ENCODE measurements at places on chromosomes 7 and 10. TPM values are rescaled to one million over a fixed set of nuclear protein-coding genes. Genes with fewer than 3 reads are reported as not detected.

Gene PPP1R17
- total RNA-seq = not detected

Gene GCK
- 0.67 TPM for total RNA-seq

Gene NAT16
- total RNA-seq = not detected

DNA sequence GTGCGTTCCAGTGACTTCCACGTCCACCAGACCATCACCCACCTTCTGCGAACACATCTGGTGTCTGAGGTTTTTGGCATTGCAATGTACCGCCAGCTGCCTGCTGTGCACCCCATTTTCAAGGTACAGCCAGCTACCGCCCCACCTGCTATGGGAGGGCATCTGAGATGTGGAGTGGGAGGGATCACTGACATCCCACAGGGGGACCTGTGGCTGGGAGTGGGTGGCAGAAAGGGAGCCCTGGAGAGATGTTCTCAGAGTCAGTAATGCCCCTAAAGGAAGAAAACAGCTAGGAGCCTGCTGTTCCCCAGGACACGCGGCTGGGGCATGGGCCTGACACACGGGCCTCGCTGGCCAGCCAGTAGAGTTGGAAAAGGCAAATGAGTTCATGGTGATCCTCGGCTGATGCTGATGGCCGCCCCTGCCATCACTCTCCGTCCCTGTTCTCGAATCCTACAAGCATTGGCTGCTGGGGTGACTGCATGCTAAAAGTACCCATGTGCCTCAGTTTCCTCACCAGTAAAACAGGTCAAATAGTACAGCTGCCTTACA, 66.6 kb downstream of the ALOX5 start:
- no peak overlapping the region for H3K4me3 ChIP-seq
- DNase-seq = no peak

DNA sequence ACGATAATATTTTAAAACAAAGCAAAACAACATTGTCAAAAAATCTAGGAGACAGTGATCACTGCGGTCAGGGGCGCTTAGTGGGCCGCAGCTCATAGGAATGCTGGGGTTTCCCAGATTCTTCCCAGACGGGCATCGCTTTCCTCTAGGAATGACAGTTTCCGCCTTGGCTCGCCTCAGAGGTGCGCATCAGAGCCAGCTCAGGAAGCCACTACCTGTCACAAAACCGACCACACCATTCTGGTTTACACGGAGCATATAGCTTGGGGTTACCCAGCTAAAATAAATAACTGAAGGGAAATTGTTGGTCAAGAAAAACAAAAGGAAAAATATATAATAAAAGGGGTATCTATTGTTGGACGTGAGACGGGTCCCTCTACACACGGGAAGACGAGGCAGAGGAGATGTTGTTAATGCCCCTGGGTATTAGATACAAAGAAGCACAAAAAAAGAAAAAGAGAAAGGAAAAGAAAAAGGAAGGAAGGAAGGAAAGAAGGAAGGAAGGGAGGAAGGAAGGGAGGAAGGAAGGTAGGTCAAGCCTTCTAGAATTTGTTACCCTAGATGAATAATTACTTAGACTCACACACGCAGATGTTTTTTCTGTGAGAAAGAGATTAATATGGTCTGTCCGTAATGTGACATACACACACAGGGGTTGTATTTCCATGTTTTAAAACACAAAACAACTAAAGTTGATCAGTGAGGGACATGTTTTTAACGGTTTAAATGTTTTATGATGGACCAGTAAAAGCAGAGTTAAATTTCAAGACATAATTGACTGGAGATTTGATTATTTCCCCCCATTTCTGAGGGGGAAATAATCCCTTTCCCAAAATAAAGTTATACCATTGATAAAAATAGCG, 292.4 kb upstream of the NFE2L3 start:
- no peak overlapping the region for H3K4me3 ChIP-seq
- H3K27ac ChIP-seq = no peak overlapping the region
- H3K36me3 ChIP-seq = no peaks in the 10 kb centered on the region
- peaks cover 9% of the 10 kb centered on the region for H3K27me3 ChIP-seq
- H3K4me1 ChIP-seq = peaks cover 4% of the 10 kb centered on the region
- DNase-seq = no peak

GRCh38 chr7:55478700-55479099, 93.6 kb downstream of the VOPP1 start:
- no peak for DNase-seq
- H3K4me1 ChIP-seq = no peaks in the 10 kb centered on the region
- H3K27ac ChIP-seq = no peak overlapping the region
- H3K27me3 ChIP-seq = no peaks in the 10 kb centered on the region
- no peak overlapping the region for H3K4me3 ChIP-seq
- peaks cover 7% of the 10 kb centered on the region for H3K36me3 ChIP-seq

DNA sequence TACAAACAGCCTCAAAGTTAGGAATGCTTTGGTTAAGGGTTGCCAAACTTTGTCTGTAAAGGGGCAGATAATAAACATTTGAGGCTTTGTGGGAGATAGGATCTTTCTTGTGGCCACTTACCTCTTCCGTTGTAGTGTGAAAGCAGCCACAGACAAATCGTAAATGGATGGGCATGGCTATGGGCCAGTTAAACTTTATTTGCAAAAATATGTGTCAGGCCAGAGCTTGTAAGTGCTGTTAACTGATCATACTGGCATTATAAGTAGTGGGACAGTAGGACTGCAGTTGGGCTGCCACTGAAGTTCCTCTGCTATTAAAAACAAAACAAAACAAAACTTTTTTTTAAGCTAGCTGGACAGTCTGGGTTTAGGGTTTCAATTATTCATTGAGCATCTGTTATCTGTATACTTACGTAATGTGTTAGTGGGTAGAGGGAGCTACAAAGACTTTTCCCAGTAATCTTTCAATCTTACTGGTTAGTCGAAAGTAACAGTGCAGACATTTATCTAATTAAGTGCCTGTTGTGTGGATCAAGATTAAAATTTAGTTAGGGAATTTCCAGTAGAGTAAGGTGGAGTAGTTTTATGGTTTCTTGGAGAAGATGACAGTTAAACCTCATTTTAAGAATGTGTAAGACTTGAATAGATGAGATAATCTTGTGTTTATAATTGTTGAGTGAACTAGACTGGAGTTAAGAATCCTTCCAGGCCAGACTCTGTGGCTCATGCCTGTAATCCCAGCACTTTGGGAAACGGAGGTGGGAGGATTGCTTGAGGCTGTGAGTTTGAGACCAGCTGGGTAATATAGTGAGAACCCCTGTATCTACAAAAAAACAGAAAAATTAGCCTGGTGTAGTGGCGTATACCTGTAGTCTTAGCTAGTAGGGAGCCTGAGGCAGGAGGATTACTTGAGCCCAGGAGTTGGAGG, 100.1 kb downstream of the BTRC start:
- H3K4me1 ChIP-seq = peaks cover 1% of the 10 kb centered on the region
- DNase-seq = no peak
- H3K27ac ChIP-seq = no peak overlapping the region

DNA sequence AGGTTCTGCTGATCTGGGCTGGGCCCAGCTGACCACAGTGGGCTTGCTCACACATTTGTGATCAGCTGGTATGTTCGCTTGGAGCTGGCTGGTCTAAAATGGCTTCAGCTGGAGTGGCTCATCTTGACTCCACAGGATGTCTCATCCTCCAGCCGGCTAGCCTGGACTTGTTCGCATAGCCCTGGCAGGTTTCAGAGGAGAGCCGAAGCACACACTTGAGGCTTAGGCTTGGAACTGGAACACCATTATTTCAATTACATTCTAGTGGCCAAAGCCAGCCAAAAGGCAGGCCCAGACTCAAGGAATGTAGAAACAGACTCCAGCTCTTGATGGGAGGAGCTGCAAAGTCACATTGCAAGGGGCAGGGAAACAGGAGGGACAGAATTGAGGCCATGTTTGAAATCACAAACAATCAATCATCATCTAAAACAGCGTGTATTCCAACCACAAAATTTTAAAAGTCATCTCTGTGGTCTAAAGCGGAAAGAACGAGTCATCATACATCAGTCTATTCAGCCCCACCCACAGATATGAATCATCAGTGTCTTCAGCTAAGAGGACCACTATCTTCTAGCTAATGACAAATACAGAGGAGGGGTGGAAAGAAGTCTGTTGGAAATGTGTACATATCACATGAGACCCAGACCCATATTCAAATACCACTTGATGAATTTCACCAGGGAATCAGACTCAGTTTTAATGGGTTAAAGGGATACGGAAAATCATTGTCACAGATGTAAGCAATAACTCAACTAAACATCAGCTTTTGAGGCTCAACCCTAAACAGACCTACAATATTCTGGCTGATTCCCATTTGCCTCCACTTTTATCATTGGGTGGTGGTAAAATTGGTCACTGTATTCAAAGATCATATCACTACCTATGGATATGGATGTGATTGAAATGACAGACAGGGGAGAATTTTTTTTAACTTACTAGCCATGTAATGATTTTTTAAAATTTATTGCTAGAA, 139.0 kb upstream of the MKLN1 start:
- H3K27me3 ChIP-seq = no peaks in the 10 kb centered on the region
- DNase-seq = no peak
- no peak overlapping the region for H3K4me3 ChIP-seq
- no peak overlapping the region for H3K27ac ChIP-seq

DNA sequence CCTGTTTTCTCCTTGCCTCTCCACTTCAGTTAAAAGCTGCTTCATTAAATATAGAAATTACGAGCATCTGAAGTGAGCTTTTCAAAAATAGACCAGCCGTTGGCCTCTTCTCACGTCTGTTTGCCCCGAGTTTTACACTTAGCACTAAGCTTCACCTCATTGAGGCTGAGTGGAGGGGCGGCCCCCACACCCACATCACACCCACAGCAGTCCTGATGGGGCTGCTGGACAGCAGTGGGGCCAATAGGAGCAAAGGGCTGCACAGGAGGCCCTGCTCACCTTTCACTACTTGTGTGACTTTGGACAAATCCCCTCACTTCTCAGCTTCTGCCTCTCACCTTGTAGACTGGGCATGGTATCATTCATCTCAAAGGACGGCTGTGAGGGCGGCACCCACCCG, 677.8 kb downstream of the SDK1 start:
- no peaks in the 10 kb centered on the region for H3K36me3 ChIP-seq
- no peak overlapping the region for H3K27ac ChIP-seq
- H3K4me3 ChIP-seq = no peak overlapping the region
- no peak for DNase-seq
- no peaks in the 10 kb centered on the region for H3K4me1 ChIP-seq
- H3K27me3 ChIP-seq = no peaks in the 10 kb centered on the region

DNA sequence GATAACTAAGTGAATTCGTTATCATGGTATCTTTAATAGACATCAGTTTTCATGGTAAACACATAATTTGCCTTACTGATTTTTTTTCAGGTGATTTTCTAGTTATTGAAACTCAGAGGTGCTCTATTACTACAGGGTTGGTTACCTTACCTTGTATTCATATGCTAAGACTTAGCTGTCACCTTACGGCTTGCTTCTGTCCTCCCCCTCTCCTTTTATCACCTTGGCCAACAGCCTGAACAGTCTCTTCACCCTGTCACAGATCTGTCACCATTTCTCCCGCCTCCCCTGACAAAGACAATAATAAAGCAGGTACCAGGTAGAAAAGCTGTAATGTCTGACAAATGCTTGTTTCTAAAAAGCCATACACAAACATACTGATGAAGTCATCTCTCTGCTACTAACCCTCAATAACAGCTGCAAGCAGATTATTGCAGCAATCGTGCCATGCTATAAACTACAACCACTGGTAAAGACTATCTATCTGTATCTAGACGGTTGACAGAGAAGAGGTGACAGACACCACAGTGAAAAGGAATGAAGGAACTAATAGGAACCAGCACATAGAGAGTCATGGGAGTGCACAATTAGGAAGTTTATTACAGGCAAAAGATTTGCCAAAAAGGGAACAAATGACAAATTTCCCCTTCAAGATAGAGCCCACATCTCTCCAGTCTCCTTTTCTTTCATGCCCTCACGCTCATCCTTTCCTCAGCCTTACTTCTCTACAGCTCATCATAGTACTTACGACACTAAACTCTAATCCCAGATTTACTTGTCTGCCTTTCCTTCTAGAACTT, 57.2 kb downstream of the ARHGAP12 start:
- DNase-seq = no peak
- no peaks in the 10 kb centered on the region for H3K36me3 ChIP-seq
- no peaks in the 10 kb centered on the region for H3K4me1 ChIP-seq
- no peaks in the 10 kb centered on the region for H3K27me3 ChIP-seq
- H3K4me3 ChIP-seq = no peak overlapping the region

DNA sequence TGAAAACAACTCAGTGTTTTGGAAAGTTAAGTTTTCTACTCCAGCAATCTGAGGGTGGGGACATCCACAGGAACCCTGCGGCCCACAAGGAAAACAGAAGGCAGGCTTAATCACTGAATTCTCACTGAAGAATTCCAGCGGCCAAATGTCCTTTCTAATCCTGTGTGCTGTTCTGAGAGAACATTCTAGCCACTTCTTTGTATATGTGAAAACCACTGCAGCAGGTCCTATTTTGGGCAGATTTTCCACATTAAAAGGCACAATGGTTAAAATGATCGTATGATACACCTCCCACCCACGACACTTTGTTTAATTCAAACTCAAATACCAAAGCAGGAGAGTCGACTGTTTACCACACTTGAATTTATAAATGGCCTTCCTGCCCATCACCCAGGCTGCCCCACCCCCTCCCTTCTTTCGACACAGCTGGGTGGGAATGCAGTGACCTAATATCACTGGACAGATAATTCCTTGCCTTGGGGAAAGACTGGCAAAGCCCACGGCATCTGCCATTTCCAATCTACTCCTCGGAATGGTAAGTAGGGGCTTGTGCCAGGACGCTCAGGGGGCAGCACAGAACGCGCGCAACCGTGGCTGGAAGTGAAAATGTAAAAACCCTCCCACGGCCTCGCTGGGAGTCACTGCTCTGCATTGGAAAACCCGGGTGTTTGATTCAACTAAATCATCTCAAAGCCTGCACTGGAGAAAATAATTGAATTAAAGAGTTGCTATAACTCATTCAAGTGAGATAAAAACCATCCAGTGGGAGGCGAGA, 67.0 kb downstream of the CTBP2 start:
- H3K27me3 ChIP-seq = no peaks in the 10 kb centered on the region
- H3K36me3 ChIP-seq = no peaks in the 10 kb centered on the region
- H3K4me1 ChIP-seq = no peaks in the 10 kb centered on the region
- H3K4me3 ChIP-seq = no peak overlapping the region
- no peak overlapping the region for H3K27ac ChIP-seq

DNA sequence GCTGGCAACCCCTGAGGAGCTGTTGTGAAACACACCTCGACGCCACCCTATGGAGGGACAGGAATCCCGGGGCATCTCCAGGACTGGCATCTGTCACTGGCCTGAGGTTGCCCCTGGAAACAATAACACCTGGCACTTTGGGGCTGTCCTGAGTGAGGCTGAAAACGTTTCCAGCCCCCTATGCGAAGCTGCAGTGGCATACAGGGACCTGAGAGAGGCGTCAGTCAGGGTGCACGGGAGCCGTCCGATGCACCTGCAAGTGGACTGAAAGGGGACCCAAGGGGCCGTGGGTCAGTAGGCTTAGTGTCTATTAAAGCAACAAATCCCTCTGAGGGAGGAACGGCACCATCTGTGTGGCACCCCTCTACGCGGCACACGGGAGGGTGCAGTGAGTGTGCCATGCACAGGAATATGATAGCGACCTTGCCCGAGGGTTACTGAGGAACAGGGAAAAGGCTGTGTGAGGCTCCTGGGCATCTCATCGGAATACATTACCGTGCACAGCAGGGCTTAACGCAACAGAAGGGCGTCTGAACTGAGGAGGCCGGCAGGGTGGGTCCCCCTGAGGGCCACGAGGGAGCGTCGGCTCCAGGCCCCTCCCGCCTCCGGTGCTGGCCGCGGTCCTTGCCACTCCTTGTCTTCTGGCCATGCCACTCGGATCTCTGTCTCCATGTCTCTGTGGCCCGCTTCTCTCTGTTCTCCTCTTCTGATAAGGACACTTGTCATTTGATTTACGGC, 50.4 kb downstream of the FOXL3 start:
- no peak for DNase-seq
- no peaks in the 10 kb centered on the region for H3K27me3 ChIP-seq
- H3K4me3 ChIP-seq = no peak overlapping the region
- no peaks in the 10 kb centered on the region for H3K36me3 ChIP-seq

Measured in liver (tissue), 10 donors.